ENCODE measurements at places on chromosomes 1 and 21. TPM values are rescaled to one million over a fixed set of nuclear protein-coding genes. Genes with fewer than 3 reads are reported as not detected.

GRCh38 chr1:61583703-61584102 is 141.2 kb downstream of the TM2D1 start:
- H3K27me3 ChIP-seq, result no peaks in the 10 kb centered on the region
- no peak overlapping the region for H3K27ac ChIP-seq
- H3K36me3 ChIP-seq, result no peaks in the 10 kb centered on the region
- H3K4me1 ChIP-seq, result peaks cover 8% of the 10 kb centered on the region

- peaks cover 5% of the 10 kb centered on the region for H3K4me1 ChIP-seq
- H3K27ac ChIP-seq, result peak overlapping the region; percentile 59
- no peaks in the 10 kb centered on the region for H3K27me3 ChIP-seq
- no peak overlapping the region for H3K4me3 ChIP-seq
Observed at GRCh38 chr1:184507604-184508280, 120.9 kb downstream of the C1orf21 start.

- no peak overlapping the region for H3K4me3 ChIP-seq
- no peaks in the 10 kb centered on the region for H3K36me3 ChIP-seq
- H3K4me1 ChIP-seq, result no peaks in the 10 kb centered on the region
Observed at GRCh38 chr1:47213230-47213963, 18.6 kb downstream of the TAL1 start.

- peaks cover 3% of the 10 kb centered on the region for H3K36me3 ChIP-seq
Observed at GRCh38 chr1:236164273-236164672, 21.9 kb downstream of the GPR137B start.

DNA sequence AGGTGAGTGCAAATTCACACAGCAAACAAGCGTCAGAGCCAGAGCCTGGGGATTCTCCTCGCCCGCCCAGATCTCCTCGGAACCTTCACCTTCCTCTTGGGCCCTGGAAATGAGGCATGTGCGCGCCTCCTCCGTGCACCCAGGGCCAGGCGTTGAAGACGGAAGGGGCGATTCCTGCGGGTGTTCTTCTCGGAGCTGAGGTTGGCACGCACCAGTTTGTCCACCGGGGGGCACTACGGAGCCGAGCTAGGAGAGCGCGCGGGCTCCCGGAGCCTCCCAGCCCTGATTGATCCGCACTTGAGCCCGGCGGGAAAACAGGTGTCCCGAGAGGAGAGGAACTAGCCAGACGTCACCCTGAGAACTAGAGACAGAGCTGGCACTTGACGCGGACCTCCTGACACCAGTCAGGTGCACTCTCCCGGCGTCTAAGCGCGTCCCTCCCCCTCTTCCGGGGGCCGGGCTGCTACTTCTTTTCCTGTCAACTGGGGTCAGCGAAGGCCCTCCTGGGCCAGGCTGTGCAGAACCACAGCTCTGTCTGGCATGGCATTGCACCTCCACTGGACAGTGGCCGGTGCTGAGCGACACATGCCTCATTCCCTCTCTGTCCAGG is 18.3 kb upstream of the SERINC2 start:
- peaks cover 12% of the 10 kb centered on the region for H3K4me1 ChIP-seq
- H3K27me3 ChIP-seq, result no peaks in the 10 kb centered on the region
- no peak overlapping the region for H3K27ac ChIP-seq
- H3K4me3 ChIP-seq, result peak overlapping the region; percentile 58
- H3K36me3 ChIP-seq, result no peaks in the 10 kb centered on the region

The ROR1 gene
- 5.5 TPM for polyA plus RNA-seq

DNA sequence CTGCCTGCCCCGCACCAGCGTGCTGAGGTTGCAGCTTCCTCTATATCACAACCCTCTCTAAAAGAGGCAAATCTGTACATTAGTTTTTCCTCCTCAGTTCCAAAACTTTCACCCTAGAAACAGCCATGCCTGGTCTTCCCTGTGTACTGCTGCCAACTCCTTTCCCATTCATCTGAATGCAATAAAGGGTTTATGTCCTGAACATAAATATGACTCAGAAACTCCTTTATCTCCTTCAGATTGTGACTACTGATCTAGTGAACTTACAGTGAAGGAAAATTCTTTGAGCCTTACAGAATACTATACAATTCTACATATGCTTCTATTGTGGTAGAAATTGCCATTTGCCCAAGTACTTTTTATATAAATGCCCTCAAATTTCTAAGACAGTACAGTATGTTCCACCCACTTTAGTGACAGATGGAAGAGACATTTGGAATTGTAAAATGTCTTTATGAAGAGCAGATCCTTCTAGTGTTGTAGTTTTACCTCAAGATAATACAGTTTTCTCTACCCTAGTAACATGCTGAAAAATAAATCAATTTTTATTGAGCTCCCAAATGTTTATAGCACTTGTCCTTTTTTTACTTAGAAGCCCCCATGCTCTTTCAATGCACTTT is 345.1 kb upstream of the SNX7 start:
- no peaks in the 10 kb centered on the region for H3K27me3 ChIP-seq
- no peak overlapping the region for H3K4me3 ChIP-seq
- no peak for DNase-seq
- no peaks in the 10 kb centered on the region for H3K36me3 ChIP-seq
- no peak overlapping the region for H3K27ac ChIP-seq
- no peaks in the 10 kb centered on the region for H3K4me1 ChIP-seq
